ENCODE measurements at places on chromosomes 3 and 15. TPM values are rescaled to one million over a fixed set of nuclear protein-coding genes. Genes with fewer than 3 reads are reported as not detected.

TM6SF1 gene
- 2.6 TPM for polyA plus RNA-seq

DNA sequence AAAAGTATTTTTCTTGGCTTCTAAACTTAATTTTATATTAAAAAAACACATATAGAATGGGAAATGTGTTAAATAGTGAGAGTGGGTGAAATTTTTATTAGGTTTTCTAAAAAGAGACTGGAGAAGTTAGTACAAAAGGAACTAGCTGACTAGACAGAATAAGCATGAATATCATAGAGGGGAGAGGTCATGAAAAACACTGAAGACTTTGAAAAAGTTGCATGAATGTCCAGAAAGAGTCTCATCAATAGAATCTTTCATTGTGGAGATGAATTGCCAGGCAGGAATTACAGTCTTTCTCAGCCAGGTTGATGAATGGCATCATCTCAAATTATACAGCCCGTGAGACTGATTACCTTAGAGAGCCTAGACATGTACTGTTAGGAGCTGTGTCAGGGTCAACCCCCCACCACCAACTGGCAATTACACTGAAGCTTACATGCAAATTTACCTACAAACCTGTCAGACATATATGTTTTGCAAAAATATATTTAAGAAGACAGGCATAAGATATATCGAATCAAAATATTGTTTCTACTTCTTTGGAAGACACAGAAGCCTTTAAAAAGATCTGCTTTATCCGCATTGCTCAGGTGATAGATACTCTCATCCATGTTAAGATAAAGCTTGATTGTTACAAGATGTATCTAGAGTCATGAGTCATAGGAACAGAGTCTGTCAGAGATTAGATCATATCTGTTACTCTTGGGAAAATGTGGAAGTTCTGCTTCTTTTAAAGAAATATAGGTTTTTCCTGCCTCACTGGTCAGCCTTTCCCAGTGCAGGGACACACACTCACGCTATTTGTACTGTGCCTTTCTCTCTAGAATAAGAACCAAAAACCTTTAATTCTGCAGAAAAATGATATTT lies 34.8 kb upstream of the PFN2 start:
- no peaks in the 10 kb centered on the region for H3K27me3 ChIP-seq
- H3K4me3 ChIP-seq: no peak overlapping the region
- no peaks in the 10 kb centered on the region for H3K36me3 ChIP-seq
- H3K4me1 ChIP-seq: no peaks in the 10 kb centered on the region
- no peak overlapping the region for H3K27ac ChIP-seq
- no peak for DNase-seq

- H3K4me3 ChIP-seq: no peak overlapping the region
- DNase-seq: no peak
- H3K27me3 ChIP-seq: no peaks in the 10 kb centered on the region
- H3K4me1 ChIP-seq: peaks cover 5% of the 10 kb centered on the region
Measured at GRCh38 chr15:30043211-30043655, 39.5 kb upstream of the GOLGA8J start.

DNA sequence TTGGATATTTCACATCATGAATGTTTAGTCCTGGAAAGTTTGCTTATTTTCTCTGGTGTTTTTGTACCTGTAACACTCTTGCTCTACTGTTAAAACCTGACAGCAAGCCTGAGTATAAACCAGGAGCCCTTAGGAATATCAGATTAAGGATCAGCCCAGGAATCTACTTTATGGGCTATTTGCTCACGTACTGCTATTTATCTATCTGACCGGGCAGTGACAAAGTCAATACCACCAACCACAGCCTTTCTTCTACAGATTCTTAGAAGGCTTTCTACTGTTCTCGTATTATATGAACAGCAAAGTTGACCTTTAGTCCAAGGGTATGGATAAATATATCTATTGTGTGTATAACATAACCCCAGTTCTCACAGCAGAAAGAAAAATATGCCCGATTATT lies 521.2 kb downstream of the RBMS3 start:
- no peaks in the 10 kb centered on the region for H3K4me1 ChIP-seq
- H3K27me3 ChIP-seq: no peaks in the 10 kb centered on the region
- DNase-seq: no peak
- no peak overlapping the region for H3K4me3 ChIP-seq
- no peaks in the 10 kb centered on the region for H3K36me3 ChIP-seq

GRCh38 chr3:112360561-112360960 lies 27.6 kb downstream of the CD200 start:
- DNase-seq: no peak
- H3K27ac ChIP-seq: no peak overlapping the region
- H3K4me1 ChIP-seq: no peaks in the 10 kb centered on the region
- no peaks in the 10 kb centered on the region for H3K27me3 ChIP-seq

BTD gene
- 37.2 TPM for polyA plus RNA-seq

DNA sequence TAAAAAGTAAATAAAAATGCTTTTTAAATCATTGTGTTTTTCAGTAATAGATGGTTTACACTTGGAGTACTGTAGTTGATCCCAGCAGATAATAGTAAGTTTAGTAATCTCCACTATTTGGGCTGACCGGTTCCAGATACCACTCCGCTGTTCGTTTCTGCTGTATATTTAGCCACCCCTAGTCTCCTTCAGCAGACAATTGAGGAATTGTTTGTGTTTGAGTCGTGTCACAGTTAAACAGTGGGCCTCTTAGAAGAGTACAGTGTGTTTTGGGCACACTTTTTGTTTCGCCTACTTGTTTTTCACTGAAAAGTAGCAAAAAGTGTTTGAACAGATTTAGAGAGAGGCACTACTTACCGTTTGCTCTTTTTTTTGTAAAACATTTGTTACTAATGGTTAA lies 33.2 kb downstream of the PAK2 start:
- no peaks in the 10 kb centered on the region for H3K36me3 ChIP-seq
- H3K27ac ChIP-seq: no peak overlapping the region
- no peaks in the 10 kb centered on the region for H3K4me1 ChIP-seq
- DNase-seq: no peak
- H3K27me3 ChIP-seq: no peaks in the 10 kb centered on the region

HIGD2B gene
- not detected for polyA plus RNA-seq

DNA sequence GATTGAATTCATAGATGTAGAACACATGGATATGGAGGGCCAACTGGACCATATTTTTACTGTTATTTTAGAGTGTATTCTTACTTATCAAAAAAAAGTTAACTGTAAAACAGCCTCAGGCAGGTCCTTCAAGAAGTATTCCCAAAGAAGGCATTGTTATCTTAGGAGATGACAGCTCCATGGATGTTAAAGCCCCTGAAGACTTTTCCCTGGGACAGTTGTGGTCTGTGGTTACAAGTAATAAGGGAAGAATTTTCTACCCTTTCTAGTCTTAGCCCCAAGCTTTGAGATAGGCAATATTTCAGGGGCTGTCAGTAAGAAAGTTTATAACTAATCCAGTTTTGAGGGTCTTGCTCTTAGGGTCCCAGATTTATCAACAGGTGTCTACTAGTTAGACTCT lies 62.5 kb downstream of the LRRC49 start:
- H3K36me3 ChIP-seq: no peaks in the 10 kb centered on the region
- no peak overlapping the region for H3K4me3 ChIP-seq
- DNase-seq: no peak
- H3K27ac ChIP-seq: no peak overlapping the region
- H3K4me1 ChIP-seq: no peaks in the 10 kb centered on the region

CX3CR1 gene
- polyA plus RNA-seq: 0.99 TPM

GRCh38 chr3:119774444-119774843 lies 7.5 kb upstream of the NR1I2 start:
- no peaks in the 10 kb centered on the region for H3K4me1 ChIP-seq
- H3K4me3 ChIP-seq: no peak overlapping the region
- no peak overlapping the region for H3K27ac ChIP-seq
- no peaks in the 10 kb centered on the region for H3K27me3 ChIP-seq
- no peaks in the 10 kb centered on the region for H3K36me3 ChIP-seq

DNA sequence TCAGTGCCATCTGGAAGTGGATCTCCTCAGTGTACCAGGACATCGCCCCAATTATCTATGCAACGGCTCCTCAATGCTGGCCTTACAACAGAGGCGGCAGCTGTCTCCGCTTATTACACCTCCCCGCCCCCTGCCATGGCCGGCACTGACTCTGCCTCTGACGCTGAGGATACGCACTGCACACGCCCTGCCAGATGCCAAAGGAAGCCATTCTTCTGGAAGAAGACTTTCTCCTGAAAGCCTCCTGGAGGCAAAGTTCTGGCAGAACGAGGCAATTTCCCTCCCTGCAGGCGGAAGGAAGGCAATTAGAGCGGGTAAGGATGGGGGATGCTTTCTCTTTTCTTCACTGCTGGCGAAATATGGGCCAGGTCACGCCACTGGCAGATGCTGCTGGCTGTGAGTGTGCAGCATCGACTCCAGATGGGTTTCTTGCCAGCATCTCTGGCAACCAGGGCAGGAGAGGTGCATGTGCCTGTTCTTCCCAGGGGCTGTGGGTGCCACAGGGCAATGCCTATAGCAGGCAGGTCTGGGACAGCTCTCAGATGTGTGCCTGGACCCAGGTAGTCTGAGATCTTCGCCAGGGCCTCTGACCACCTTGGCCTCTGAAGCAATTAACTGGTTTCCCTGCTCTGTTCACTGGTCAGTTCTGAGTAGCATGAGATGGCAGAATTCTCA lies 62.2 kb upstream of the MRPS22 start:
- H3K4me1 ChIP-seq: no peaks in the 10 kb centered on the region
- DNase-seq: no peak
- H3K36me3 ChIP-seq: no peaks in the 10 kb centered on the region
- no peaks in the 10 kb centered on the region for H3K27me3 ChIP-seq
- no peak overlapping the region for H3K27ac ChIP-seq

GRCh38 chr3:96027718-96028117 lies 786.7 kb upstream of the EPHA6 start:
- no peak overlapping the region for H3K27ac ChIP-seq
- no peaks in the 10 kb centered on the region for H3K4me1 ChIP-seq
- no peaks in the 10 kb centered on the region for H3K27me3 ChIP-seq
- DNase-seq: no peak
- no peak overlapping the region for H3K4me3 ChIP-seq

UTS2B gene
- polyA plus RNA-seq: not detected

SLC12A1 gene
- polyA plus RNA-seq: 370 TPM

- no peaks in the 10 kb centered on the region for H3K36me3 ChIP-seq
- no peak overlapping the region for H3K27ac ChIP-seq
- no peak overlapping the region for H3K4me3 ChIP-seq
- DNase-seq: no peak
- no peaks in the 10 kb centered on the region for H3K4me1 ChIP-seq
Measured at GRCh38 chr3:114323546-114324254, 29.9 kb downstream of the TIGIT start.

GRCh38 chr3:125110876-125111480 lies 55.2 kb upstream of the HEG1 start:
- H3K27me3 ChIP-seq: no peaks in the 10 kb centered on the region
- no peak overlapping the region for H3K27ac ChIP-seq
- H3K36me3 ChIP-seq: no peaks in the 10 kb centered on the region
- DNase-seq: no peak
- no peak overlapping the region for H3K4me3 ChIP-seq

DNA sequence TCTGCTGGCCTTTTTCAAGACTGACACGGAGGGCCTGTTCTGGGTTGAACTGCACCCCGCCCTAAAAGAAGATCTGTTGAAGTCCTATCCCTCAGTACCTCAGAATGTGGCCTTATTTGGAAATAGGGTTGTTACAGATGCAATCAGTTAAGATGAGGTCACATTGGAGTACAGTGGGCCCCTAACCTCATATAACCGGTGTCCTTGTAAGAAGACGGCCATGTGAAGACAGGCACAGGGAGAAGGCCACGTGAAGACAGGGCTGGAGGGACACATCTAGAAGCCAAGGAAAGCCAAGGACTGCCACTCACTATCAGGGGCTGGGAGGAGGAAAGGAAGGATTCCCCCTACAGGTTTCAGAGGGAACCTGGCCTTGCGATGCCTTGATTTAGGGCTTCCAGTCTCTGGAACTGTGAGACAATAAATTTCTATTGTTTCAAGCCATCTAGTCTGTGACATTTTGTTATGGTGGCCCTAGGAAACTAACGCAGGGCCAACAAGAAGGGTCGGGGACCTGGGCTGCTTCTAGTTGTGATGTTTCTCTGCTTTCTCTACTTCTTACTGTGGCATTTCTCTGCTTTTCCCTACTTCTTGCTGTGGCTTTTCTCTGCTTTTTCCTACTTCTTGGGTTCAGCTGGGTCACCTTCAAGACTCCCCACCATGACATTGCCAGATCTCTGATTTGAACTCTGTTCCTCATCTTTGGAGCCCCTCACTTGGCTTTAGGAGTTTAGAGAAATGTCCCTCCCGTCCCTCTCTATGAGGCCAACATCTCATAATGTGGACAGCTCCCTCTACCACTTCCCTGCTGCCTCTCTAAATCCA lies 4.8 kb upstream of the CCDC174 start:
- H3K36me3 ChIP-seq: no peaks in the 10 kb centered on the region
- no peaks in the 10 kb centered on the region for H3K27me3 ChIP-seq
- H3K4me3 ChIP-seq: no peak overlapping the region

SNTN gene
- polyA plus RNA-seq: not detected

- DNase-seq: no peak
- H3K4me3 ChIP-seq: no peak overlapping the region
- no peak overlapping the region for H3K27ac ChIP-seq
Measured at GRCh38 chr15:73321496-73322450, 47.0 kb downstream of the HCN4 start.

DNA sequence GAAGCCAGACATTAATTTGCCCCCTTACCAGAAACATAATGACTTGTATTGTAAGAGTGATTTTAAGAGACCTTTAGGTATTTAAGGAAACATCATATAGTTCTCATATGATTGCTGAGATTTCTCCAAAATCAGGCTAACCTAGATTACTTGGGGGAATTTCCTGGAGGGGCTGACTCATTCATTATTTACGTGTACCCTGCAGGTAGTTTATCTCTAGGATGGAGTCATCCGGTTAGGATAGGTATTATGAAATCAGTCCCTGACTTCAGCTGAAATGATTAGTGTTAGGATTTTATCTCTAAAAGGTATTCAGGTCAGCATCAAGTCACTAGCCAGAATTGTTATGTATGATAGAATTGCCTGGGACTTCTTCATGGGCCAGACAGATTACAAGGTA lies 97.5 kb downstream of the TCF12 start:
- no peak for DNase-seq
- no peaks in the 10 kb centered on the region for H3K27me3 ChIP-seq
- no peak overlapping the region for H3K27ac ChIP-seq
- no peak overlapping the region for H3K4me3 ChIP-seq

GRCh38 chr3:14839236-14839635 lies 20.5 kb downstream of the FGD5 start:
- H3K36me3 ChIP-seq: no peaks in the 10 kb centered on the region
- no peaks in the 10 kb centered on the region for H3K27me3 ChIP-seq
- no peaks in the 10 kb centered on the region for H3K4me1 ChIP-seq
- no peak overlapping the region for H3K4me3 ChIP-seq
- no peak for DNase-seq

CELSR3 gene
- polyA plus RNA-seq: 0.17 TPM

DNA sequence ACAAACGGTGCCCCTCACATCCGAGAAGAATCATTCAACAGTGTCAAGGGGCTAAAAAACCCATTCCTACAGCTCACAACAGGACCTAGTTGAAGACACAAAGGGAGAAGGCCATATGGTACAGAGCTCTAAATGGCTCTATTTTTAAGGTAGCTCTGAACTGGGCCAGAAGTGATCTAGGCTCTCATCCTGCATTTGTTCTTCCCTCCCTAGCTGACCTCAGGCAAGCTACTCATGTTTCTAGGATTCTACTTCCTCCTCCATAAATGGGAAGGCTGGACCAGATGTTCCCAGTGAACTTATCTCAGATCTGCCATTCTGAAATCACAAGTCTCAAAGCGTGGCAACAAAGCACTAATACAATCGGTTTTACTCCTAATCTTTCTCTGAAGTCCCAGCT lies 62.3 kb downstream of the CPNE4 start:
- H3K4me3 ChIP-seq: no peak overlapping the region
- H3K27me3 ChIP-seq: no peaks in the 10 kb centered on the region
- no peaks in the 10 kb centered on the region for H3K4me1 ChIP-seq
- no peak overlapping the region for H3K27ac ChIP-seq

GRCh38 chr3:171788546-171789351 lies 21.5 kb downstream of the PLD1 start:
- H3K27me3 ChIP-seq: no peaks in the 10 kb centered on the region
- no peaks in the 10 kb centered on the region for H3K36me3 ChIP-seq
- no peaks in the 10 kb centered on the region for H3K4me1 ChIP-seq
- H3K4me3 ChIP-seq: no peak overlapping the region
- no peak for DNase-seq

Measured in kidney (tissue), 22 donors.